ENCODE measurements at places on chromosomes 3 and 15.
A peak's percentile ranks its signal among the peaks of the same experiment; 100 is the strongest.

GRCh38 chr15:41809526-41810220 is 18.2 kb upstream of the JMJD7 start:
- no peak for DNase-seq

GRCh38 chr3:165529451-165529850 is 307.8 kb downstream of the BCHE start:
- DNase-seq = no peak

GRCh38 chr15:95263751-95264150 is 1032.4 kb downstream of the MCTP2 start:
- DNase-seq = no peak

GRCh38 chr15:89524184-89524583 is 27.8 kb upstream of the RHCG start:
- no peak for DNase-seq

GRCh38 chr3:55322638-55323037 is 164.5 kb downstream of the WNT5A start:
- DNase-seq = no peak

DNA sequence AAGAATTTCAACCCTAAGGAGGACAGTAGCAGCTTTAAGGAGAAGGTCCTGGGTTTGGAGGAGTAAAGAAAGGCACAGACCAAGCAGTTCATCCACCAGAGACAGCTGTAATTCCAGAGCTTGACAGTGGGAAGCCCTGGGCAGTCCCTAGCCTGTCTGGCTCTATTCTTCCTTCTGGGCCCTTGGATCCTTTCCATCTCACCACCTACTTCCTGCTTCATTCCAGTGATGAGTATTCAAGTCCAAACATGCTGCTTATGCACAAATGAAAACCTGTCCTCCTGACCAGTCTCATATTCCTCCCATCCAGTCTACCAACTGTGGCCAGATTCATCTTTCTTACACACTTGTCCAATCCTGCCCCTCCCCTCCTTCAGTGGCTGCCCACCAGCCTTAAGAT is 171.4 kb downstream of the CNTN3 start:
- DNase-seq = no peak

GRCh38 chr3:158671821-158672214 is 630 bp downstream of the LXN start:
- DNase-seq = no peak

DNA sequence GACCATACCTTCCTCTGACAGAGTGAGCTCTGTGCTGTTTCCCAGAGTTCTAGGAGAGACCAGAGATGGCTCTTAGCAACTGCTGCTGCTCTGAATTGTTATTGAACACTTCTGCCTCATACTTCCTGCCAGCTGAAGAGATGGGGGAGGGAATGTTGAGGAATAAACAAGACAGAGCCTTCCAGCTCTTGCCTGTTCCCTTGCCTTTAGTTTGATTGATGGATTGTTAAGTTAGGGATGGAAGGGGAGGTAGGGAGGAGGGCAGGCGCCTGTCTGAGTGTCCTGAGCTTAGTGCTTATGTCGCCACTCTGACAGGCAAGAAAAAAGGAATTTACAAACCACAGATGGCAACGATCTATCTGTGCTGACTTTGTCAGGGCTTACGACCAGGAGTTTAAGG is 42.8 kb downstream of the ZNF609 start:
- DNase-seq = peak; percentile 14

DNA sequence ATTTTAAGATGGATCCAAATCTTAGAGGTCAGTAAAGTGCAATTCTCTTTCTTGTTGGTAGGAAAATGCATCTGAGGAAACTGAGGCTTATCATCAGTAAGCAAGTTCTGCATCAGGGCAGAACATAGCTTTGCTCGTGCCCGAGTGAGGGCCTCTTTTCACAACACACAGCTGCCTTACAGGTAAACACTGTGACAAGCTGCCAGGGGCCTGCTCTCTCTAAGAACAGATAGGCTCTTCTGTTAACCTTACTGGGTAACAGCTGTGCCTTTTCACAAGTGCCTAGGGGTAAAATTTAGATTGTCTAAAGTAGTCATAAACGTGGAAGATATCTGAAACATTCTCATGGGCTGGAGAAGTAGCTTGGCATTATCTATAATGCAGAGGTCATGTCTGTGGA is 118.1 kb downstream of the C3orf38 start:
- no peak for DNase-seq

DNA sequence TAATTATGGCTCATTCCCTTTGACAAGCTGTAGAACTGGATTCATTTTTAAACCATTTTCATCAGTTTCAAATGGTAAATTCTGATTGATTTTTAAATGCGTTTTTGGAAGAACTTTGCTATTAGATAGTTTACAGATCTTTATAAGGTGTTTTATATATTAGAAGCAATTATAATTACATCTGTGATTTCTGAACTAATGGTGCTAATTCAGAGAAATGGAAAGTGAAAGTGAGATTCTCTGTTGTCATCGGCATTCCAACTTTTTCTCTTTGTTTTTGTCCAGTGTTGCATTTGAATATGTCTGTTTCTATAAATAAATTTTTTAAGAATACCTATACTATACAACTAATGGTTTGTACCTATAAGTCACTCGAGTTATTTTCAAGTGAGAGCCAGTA is 62.7 kb downstream of the PXYLP1 start:
- no peak for DNase-seq
